ENCODE measurements at places on chromosomes 16 and 17. TPM values are rescaled to one million over a fixed set of nuclear protein-coding genes. Genes with fewer than 3 reads are reported as not detected.

Gene LPCAT2
- total RNA-seq: 17.6 TPM

Gene KRTAP16-1
- total RNA-seq: not detected

Gene KRT32
- not detected for total RNA-seq

Gene ZNF286A
- total RNA-seq: 13.4 TPM

Gene TMC8
- total RNA-seq: 7.5 TPM

Data from subcutaneous adipose tissue (tissue), 4 donors.